Activated CD4-positive, alpha-beta T cell treated with anti-CD3 and anti-CD28 coated beads for 24 hours (primary cell): ENCODE measurements at places on chromosomes 2 and 18.
A peak's percentile ranks its signal among the peaks of the same experiment; 100 is the strongest.

- DNase-seq: no peak
These were observed 133.9 kb downstream of the CYP26B1 start for GRCh38 chr2:72013726-72014125.

DNA sequence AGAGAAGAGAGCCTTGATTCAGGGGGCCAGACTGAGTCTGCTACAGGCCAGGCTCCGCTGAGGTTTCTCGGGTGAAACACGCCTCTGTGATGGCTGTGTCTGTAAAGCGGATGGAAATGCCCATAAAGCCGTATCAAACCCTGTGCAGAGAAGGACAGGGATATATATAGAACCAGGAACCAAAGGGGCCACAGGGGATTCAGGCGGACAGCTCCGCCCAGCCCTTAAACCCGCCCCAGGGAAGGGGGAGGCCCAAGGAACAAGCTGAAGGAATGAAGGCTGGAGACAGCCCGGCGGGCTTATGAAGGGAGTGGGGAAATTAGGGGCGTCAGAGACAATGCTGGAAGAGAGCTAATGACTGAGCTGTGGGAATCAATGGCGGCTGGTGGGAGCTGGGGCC is 42.1 kb downstream of the NHEJ1 start:
- no peak for DNase-seq

DNA sequence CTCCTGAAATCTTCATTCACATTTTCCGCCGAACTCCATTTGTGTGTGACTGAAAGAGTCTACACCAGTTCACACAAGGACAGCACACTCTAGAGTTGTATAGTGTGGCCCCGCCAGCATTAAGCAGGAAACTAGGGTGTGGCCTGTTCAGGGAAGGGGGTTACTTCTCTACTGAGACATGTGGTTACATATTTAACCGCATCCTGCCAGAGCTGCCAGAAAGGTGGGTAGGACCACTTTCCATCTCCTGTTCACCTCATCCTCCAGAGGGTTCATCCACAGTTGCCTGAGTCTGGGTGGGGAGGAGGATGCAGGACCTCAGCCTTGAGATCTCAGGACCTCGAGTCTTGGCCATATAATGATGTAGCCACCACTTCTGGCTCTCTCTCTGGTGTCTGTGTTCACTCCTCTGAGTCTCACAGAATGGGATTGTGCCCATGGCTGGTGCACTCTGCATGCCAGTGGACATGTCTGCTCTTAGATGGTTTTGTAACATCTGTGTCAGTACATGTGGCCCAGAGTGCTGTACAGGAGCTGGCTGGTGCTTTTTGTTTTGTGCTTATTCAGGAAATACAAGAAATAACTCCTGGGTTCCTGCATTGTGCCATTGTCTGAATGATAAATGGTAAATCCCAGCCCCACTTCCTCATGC is 7.7 kb upstream of the SP140L start:
- DNase-seq: peak; percentile 33

DNA sequence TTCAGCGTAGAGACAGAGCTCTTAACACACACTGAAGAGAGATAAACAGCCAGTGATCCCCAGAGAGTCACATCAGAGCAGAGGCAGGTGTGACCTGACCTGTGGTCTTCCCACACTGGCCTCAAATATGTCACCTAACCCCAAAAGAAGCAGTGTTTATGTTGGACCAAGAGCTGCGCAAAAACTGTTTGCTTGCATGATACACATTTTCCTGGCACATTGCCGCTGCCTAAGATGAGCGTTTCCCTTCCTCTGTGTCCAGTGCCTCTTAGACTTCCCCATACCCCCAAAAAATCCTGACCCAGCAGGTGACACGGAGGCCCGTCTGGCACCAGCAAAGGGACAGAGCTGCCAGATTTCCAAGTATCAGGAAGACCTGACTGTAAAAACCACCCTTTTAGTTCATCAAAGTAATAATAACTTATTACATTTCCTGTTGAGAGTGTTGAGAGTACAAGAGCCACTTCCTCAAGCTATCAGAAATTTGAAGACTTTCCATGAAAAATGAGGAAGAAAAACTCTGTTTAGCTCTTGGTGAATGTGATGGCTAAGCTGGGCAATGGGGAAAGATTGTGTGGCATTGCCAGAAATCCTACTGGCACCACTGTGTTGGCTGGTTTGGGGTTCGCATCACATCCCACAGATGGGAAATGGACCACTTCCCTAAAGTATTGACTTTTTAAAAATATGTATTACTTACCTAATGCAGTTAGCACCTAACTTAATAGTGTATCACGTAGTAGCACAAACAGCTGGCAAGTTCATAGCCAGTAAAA is 6.7 kb downstream of the TNFRSF11A start:
- DNase-seq: no peak

DNA sequence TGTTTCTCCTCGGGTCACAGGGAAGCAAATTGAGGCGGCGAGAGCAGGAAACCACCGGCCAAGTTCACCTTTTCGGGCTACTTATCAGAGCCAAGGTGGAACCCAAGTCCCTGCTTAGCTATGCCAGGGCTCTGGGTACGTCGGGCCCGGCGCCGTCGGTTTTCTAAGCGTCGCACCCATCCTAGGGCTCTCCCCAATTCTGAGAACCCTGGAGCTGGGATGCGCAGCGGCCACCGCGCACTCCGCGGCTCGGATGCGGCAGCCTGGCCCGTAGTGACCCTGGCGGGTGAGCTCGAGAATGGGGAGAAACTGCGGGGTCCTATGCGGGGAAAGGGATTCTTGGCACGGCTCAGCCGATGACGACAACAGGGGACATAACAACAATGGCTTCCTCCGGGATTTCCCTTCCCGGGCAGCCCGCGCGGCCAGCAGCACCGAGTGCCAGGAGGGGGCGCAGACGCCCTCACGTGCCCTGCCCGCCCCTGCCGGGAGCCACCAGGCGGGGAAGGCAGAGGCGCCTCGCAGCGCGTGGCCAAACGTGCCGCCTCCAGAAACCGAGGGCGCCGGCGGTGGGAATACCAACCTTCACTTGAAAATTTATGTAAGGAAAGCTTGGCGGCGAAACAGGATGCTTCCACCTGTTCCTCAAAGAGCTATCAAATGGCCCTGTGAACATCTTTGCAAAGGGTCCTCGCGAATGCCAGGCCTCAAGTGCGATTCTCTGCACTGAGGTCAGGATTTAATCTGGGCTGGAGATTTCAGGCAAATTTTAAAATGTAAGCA is 2.1 kb upstream of the SLC30A3 start:
- peak; percentile 35 for DNase-seq

DNA sequence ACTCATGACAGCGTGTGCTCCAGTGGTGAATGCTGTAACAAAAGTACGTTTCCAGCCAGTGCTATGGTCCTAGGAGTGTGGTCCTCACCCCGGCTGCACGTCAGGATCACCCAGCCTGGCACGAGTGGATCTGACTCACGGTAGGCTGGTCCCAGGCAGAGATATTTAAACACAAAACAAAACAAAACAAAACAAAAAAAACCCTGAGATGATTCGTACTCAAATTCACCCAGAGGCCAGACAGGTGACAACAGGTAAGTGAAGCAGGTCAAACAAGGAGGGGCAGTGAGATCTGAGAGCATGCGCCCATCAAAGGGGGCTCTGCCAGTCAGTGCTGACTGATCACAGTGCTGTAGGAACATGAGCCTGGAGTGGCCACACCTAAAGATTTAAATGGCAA is 43.2 kb downstream of the C2orf76 start:
- no peak for DNase-seq

DNA sequence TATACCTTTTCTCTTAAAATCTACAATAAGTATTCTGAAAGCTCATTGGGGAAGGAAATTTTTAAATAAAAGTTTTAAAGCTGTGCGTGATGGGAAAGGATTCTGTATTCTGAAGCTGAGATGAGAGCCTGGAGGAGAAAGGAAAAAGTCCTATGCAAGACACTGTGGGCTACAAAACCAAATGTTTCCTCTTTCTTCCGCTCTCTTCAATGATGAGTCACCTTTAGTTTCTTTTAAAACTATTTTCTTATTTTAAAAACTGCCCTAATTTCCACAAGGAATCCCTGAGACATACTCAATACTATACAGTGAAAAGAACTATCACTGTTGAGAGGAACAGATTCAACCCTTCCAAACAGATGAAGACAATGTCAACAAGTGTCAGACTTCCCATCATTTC is 87.4 kb downstream of the INO80D start:
- no peak for DNase-seq

DNA sequence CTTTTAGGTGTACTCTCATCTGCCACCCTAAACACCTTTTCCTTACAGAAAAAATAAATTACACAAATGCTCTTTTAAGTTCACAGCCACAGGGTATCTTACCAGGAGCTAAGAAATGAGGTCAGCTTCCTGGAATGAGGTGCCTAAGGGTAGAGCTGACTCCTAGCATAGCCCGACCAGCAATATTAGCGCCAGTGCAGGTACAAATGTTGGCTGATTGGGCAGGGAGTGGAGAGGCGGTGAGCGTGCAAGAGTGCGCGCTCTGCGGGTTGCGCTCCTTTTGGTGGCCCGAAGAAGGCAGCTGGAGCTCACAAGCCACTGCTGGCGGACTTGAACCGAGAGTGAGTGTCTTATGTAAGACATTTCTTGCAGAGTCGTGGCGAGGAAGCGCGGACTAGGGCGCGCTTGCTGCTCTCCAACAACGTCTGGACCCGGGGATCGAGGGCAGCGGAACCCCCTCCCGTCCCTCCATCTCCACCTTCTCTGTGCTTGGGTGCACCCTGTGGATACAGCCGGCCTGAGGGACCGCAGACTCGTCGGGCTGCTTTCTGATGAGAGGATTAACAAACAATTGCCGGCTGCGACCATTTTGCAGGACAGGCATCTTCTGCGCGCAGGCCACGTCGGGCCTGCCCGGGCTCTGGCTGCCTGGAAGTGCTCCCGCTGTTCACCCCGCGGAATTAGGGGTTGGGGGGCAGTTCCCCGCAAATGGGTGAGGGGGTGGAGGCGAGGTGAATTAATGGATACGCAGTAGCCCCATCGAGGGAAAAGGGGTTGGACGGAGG is 17.3 kb downstream of the BOLA3 start:
- DNase-seq: no peak

DNA sequence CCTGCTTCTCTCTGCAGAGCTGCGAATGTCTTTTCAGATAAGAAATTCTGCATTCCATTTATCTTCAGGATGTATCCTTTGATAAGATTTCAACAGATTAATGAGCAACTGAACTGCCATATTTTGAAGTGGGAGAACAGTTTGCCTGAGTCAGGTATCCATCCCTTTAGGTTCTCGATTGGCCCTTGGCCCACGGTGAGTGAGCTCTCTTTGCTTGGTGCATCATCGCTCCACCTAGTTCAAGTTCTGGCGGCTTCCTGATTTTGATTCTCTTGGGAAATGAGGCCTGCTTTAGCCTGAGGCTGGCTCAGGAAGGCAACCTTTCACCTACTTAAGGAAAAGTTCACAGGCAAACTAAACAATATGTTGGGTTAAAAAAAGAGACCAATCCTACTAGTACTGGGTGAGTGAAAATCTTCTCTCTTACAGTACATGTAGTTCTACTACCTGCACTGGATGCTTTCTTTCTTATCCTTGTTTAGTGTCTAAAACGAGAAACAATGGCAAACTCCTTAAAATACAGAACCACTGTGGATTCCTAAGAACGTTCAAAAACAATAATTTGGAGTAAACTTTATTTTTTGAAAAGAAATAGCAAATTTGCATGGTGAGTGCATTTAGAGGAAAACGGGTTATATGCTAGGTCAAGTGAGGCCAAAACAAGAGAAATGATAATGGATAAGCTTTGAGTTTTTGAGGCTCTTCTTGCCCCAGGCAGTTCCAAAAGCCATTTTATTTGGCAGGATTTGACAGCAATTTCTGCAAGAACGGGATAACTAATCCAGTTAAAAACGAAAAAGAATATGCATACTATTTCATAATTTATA is 837 bp upstream of the ACSL3 start:
- no peak for DNase-seq

- no peak for DNase-seq
These were observed 535 bp downstream of the HOXD3 start for GRCh38 chr2:176157499-176158185.

- DNase-seq: no peak
These were observed 74.8 kb upstream of the BCL2L11 start for GRCh38 chr2:111045771-111046444.

DNA sequence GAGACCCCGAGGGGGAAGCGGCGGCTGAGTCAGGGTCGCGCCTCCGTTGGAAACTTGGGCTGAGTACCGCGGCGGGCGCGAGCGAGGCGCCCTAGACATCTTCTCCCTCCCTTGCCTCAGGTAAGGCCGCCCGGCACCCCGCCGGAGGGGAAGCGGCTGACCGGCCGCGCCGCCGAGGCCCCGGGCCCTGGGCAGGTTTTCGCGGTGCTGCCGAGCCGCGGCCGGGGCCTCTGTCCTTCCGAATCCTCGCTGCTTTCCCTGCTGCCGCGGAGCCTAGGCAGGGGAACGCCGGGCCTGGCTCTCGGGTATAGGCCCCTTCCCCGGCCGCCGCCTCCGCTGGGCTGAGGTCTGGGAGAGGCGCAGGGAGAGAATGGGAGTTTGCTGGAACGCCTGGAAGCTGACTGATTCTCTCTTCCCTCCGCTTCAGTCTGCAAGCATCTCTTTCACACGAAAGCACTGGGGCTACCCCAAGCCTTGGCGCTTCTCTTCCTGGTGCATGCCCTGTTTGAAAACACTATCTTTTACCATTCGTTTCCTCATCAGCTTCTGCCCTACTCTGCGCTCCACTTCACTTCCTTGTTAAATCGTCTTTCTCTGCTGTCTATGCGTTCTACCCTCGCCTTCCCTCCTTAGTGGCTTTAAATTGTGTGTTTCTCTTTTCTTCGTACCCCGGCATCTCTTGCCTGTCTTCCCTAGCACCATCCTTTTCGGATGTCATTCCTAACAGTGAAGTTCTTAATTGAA is 652 bp downstream of the PPM1B start:
- DNase-seq: no peak

DNA sequence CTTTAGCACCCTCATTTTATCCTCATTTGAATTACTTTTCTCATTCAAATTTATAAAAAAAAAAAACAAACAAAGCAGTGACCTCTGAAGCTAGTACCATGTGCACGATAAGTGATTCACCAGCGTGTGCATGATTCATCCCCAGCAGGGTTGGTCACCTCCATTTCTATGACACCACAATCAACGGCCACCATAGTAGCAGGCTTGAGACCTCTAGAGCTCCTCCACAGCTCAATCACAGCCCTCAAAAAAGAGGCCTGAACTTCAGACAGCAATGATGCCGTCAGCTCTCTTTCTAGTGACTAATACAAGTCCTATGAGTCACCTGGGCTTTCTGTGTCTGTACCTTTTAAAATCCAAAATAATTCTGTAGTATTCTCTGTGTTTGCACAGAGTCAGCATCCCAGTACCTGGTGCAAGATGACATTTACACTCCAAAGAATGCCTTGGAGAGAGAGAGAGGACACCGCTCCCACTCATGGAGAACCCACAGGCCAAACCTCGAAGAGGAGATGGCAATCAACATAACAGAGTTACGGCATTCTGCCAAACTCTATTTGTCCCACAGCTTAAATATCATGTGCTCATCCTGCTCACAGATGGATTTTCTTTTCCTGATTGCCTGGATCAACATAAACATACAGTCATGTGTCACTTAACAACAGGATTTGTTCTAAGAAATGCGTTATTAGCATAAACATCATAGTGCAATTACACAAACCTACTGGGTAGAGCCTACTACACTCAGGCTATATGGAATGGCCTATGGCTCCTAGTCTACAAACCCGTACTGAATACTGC is 58.7 kb downstream of the L3MBTL4 start:
- DNase-seq: no peak
